ENCODE measurements at places on chromosomes 2 and 18. TPM values are rescaled to one million over a fixed set of nuclear protein-coding genes. Genes with fewer than 3 reads are reported as not detected.

LYG1 gene
- 1.7 TPM for polyA plus RNA-seq

EHBP1 gene
- polyA plus RNA-seq: 5.0 TPM

CKAP2L gene
- polyA plus RNA-seq: 3.4 TPM

GRCh38 chr18:8107426-8107825 lies 501.8 kb upstream of the RAB12 start:
- no peak for DNase-seq
